Nephron progenitor cell (in vitro differentiated cells): ENCODE measurements at places on chromosomes 3 and 15.

- H3K27ac ChIP-seq = no peak overlapping the region
- H3K36me3 ChIP-seq = peaks cover 17% of the 10 kb centered on the region
- no peak for DNase-seq
- peaks cover 25% of the 10 kb centered on the region for H3K4me1 ChIP-seq
- H3K27me3 ChIP-seq = no peaks in the 10 kb centered on the region
- H3K4me3 ChIP-seq = no peak overlapping the region
These were observed 45.0 kb downstream of the ZBTB20 start for GRCh38 chr3:115102046-115102445.

- no peak overlapping the region for H3K4me3 ChIP-seq
- H3K36me3 ChIP-seq = no peaks in the 10 kb centered on the region
- DNase-seq = no peak
- H3K4me1 ChIP-seq = peaks cover 33% of the 10 kb centered on the region
These were observed 55.1 kb upstream of the POLR2M start for GRCh38 chr15:57651445-57651844.

GRCh38 chr3:159726231-159726964 is 262.2 kb upstream of the IL12A start:
- DNase-seq = no peak
- no peaks in the 10 kb centered on the region for H3K4me1 ChIP-seq
- no peak overlapping the region for H3K27ac ChIP-seq

DNA sequence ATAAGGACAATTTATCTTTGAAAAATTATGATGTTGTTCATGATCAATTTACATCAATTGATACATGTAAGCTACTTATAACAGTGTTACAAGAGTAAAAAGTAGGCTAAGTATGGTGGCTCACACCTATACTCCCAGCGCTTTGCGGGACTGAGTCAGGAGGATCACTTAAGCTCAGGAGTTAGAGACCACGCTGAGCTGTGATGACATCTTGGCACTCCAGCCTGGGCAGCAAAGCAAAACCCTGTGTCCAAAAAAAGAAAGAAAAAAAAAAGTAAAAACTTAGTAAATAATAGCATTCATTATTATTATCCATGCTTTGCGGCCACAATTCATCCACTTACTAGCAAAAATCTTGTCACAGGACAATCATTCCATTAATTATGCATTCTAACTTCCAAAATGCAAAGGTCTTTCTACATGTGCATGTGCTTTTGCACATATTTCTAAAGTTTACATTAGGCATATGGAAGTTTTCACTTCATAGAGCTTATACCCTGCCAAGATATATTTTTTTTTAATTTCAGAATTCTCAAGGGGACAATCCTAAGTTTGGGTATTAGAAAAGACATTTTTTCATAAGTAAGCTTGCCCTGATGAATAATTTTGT is 243.3 kb upstream of the RARB start:
- H3K27ac ChIP-seq = no peak overlapping the region
- no peak for DNase-seq
- H3K4me3 ChIP-seq = no peak overlapping the region
- H3K36me3 ChIP-seq = no peaks in the 10 kb centered on the region
- H3K4me1 ChIP-seq = no peaks in the 10 kb centered on the region

- no peak overlapping the region for H3K27ac ChIP-seq
- H3K27me3 ChIP-seq = no peaks in the 10 kb centered on the region
- DNase-seq = no peak
- peaks cover 8% of the 10 kb centered on the region for H3K36me3 ChIP-seq
- no peak overlapping the region for H3K4me3 ChIP-seq
- H3K4me1 ChIP-seq = peaks cover 12% of the 10 kb centered on the region
These were observed 106.0 kb downstream of the MYH15 start for GRCh38 chr3:108404368-108404767.

DNA sequence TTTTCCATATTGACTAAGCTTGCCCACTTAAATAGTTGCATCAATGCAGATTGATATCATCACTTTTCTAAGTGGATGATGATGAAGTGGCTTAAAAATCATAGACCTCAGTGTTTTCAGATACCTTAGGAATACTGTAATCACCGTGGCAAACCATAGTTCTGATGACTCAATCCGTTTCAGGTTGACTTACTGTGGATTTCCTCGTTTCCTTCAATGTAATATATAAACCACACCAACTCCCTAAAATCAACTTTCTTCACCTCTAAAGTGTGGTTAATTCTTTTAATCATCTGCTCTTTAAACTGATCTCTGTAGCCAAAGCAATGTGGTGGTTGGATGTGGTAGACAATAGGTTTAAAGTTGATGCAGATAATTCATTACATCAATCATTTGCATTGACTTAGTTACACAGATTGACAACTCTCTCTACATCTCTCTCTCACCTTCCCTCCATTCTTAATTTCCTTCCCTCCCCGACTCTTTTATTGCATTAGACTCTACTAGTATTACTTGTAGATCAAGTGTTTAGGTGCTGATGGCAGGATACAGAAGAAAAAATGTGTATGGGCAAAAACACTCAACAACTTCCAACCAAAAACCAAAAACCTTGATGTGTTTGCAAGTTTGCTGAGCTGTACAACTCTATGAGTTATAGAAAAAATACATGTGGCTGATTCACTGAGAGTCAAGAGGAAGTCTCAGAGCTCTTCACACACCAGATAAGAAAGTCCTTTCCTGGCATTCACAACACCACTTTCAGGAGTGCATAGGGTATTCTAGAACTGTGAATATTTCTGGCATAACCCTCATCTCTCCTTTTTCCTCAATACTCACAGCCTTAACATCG is 243.5 kb downstream of the NFKBIZ start:
- no peak overlapping the region for H3K27ac ChIP-seq
- no peaks in the 10 kb centered on the region for H3K36me3 ChIP-seq
- no peak overlapping the region for H3K4me3 ChIP-seq

- H3K4me1 ChIP-seq = peaks cover 10% of the 10 kb centered on the region
- H3K36me3 ChIP-seq = no peaks in the 10 kb centered on the region
- no peak overlapping the region for H3K4me3 ChIP-seq
- peaks cover 6% of the 10 kb centered on the region for H3K27me3 ChIP-seq
These were observed 6.1 kb downstream of the PTX3 start for GRCh38 chr3:157442729-157443128.

DNA sequence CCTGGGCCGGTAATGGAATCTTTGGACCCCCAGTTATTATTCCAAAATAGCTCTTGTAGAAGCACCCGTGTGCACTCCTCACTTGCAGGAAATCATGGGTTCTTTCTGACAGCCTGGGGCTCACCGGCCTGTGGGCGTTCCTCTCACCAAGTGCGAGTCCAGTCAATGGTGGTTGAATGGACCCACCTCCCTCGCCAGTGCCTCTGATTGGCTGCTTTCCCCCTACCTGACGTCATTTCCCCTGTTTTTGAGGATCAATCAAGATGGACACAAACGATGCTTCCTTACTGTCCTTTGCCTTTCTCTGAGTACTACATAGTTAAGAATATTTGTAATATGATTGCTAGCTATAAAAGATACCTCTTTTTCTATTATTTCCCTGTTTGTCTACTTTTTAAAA is 18.1 kb downstream of the MOBP start:
- DNase-seq = no peak
- no peaks in the 10 kb centered on the region for H3K36me3 ChIP-seq
- H3K4me3 ChIP-seq = no peak overlapping the region
- no peaks in the 10 kb centered on the region for H3K4me1 ChIP-seq
- no peak overlapping the region for H3K27ac ChIP-seq
- H3K27me3 ChIP-seq = no peaks in the 10 kb centered on the region

- H3K4me1 ChIP-seq = peaks cover 61% of the 10 kb centered on the region
- no peak overlapping the region for H3K4me3 ChIP-seq
- H3K27ac ChIP-seq = peak overlapping the region; percentile 94
- H3K36me3 ChIP-seq = no peaks in the 10 kb centered on the region
- H3K27me3 ChIP-seq = no peaks in the 10 kb centered on the region
These were observed 100.8 kb downstream of the SEMA6D start for GRCh38 chr15:47817969-47818548.

DNA sequence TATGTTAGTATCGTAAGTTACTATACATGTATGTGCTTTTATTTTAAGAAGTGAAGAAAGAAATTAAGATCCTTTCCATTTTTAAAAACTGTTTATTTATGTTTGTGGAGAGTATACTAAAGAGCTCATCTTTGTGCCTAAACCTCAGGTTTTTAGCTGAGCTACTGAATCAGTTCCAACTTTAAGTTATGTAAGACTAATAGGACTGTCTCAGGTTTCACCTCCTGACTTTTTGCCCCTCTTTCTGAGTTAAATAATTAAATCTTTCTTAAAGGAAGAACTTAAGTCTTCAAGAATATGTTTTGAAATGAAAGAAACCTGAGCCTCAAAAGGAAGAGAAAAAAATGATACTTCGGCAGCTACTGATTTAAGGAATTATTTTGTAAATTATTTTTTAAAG is 2.6 kb downstream of the SLMAP start:
- DNase-seq = no peak
- H3K4me1 ChIP-seq = peaks cover 50% of the 10 kb centered on the region
- peaks cover 34% of the 10 kb centered on the region for H3K36me3 ChIP-seq
- no peak overlapping the region for H3K27ac ChIP-seq
- H3K27me3 ChIP-seq = no peaks in the 10 kb centered on the region
- peak overlapping the region; percentile 98 for H3K4me3 ChIP-seq

GRCh38 chr15:87671289-87671688 is 585.2 kb downstream of the NTRK3 start:
- H3K36me3 ChIP-seq = no peaks in the 10 kb centered on the region
- no peak overlapping the region for H3K4me3 ChIP-seq
- H3K4me1 ChIP-seq = peaks cover 5% of the 10 kb centered on the region
- no peak for DNase-seq

DNA sequence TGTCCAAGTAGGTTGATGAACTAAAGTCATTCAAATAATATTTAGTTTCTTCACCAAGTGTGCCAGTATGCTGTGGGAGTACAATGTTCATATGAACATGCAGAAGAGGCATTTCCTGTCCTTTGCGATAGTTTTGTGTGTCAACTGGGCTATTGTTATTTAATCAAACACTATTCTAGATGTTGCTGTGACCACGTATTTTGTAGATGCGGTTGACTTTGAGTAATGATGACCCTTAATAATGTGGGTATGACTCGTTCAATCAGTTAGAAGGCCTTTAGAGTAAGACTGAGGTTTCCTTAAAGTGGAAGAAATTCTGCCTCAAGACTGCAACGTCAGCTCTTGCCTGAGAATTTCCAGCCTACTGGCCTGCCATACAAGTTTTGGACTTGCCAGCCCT is 470.7 kb upstream of the CBLB start:
- H3K27ac ChIP-seq = no peak overlapping the region
- no peaks in the 10 kb centered on the region for H3K36me3 ChIP-seq
- DNase-seq = no peak
- H3K4me1 ChIP-seq = no peaks in the 10 kb centered on the region
- peaks cover 3% of the 10 kb centered on the region for H3K27me3 ChIP-seq

DNA sequence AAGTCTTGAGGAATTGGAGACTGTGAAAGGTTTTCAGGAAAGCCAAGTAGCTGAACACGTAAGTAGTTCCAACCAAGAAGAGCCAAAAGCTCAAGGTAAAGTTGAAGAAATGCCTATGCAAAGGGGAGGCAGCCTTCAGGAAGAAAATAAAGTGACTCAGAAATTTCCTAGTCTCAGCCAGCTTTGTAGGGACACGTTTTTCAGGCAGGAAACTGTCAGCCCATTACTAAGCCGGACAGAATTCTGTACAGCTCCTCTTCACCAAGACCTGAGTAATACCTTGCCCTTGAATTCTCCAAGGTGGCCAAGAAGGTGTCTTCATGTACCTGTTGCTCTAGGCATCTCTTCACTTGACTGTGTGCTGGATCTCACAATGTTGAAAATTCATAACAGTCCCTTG is 48.6 kb downstream of the CDAN1 start:
- H3K27me3 ChIP-seq = no peaks in the 10 kb centered on the region
- no peak overlapping the region for H3K27ac ChIP-seq

DNA sequence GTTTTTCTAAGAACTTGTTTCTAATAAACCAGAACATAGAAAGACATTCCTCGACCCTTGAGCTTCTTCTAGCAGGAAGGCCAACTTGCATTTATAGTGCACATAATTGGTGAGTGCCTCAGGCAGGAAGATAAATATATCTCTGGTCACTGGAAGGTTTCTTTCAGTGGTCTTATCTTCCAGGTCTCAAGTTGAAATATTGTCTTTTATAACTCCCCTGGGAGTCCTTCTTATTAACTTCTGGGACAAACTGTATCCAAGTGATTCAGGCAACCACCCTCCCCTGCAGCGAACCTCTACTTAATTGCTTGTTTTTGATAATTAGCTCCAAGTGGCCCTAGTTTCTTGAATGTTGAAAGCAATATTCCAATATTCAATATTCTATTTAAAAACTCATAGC is 346.8 kb upstream of the GOLIM4 start:
- no peaks in the 10 kb centered on the region for H3K36me3 ChIP-seq
- H3K4me1 ChIP-seq = peaks cover 20% of the 10 kb centered on the region
- peaks cover 3% of the 10 kb centered on the region for H3K27me3 ChIP-seq
- peak overlapping the region; percentile 90 for H3K27ac ChIP-seq
- DNase-seq = no peak

DNA sequence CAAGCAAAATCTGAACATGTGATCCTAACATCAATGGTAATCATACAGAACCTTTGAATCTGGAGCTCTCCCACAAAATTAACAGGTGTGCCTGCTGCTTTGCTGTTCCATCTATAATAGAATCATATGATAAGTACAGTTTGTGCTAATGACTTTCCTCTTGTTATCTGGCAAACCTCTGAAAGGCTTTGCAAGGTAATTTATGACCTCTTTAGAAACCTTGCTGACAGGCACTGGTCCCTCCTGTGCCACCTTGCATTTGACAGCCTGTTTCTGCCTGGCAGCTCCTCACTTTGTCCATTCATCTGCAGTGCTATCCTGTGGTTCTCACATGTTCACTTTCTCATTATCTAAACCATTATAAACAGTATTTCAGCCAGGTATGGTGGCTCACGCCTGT is 10.2 kb upstream of the HTR3C start:
- no peak for DNase-seq
- peaks cover 21% of the 10 kb centered on the region for H3K27me3 ChIP-seq
- H3K36me3 ChIP-seq = no peaks in the 10 kb centered on the region
- H3K27ac ChIP-seq = no peak overlapping the region

GRCh38 chr15:72319360-72319984 is 485 bp downstream of the CELF6 start:
- H3K4me3 ChIP-seq = peak overlapping the region; percentile 70
- no peak overlapping the region for H3K27ac ChIP-seq
- peak; percentile 97 for DNase-seq
- H3K4me1 ChIP-seq = peaks cover 16% of the 10 kb centered on the region

DNA sequence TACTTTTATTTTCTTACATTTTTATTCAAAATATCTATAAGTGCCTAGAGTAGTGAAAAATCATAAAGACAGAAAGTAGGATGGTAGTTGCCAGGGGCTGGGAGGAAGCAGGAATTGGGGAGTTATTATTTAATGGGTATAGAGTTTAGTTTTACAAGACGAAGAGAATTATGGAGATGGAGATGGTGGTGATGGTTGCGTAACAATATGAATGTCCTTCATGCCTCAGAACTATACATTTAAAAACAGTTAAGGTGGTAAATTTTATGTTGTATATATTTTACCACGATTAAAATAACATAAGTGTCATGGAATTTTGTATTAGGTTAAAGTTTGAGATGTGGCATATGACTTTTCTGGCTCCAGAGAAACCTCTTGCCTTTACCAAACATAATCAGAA is 171.4 kb downstream of the MYRIP start:
- peaks cover 3% of the 10 kb centered on the region for H3K27me3 ChIP-seq
- H3K36me3 ChIP-seq = no peaks in the 10 kb centered on the region
- no peak for DNase-seq
- no peaks in the 10 kb centered on the region for H3K4me1 ChIP-seq

GRCh38 chr15:69414701-69415167 is 585 bp downstream of the KIF23 start:
- no peak overlapping the region for H3K27ac ChIP-seq
- H3K4me1 ChIP-seq = peaks cover 28% of the 10 kb centered on the region
- peak overlapping the region; percentile 96 for H3K4me3 ChIP-seq
- H3K36me3 ChIP-seq = peaks cover 21% of the 10 kb centered on the region
- peaks cover 4% of the 10 kb centered on the region for H3K27me3 ChIP-seq

- peaks cover 5% of the 10 kb centered on the region for H3K27me3 ChIP-seq
- peaks cover 19% of the 10 kb centered on the region for H3K36me3 ChIP-seq
- H3K4me3 ChIP-seq = peak overlapping the region; percentile 96
- H3K27ac ChIP-seq = peak overlapping the region; percentile 99
- peak; percentile 19 for DNase-seq
These were observed 794 bp downstream of the ARPP19 start for GRCh38 chr15:52567871-52568600.
